Thoracic aorta (tissue), 2 donors: ENCODE measurements at places on chromosomes 5 and 9. TPM values are rescaled to one million over a fixed set of nuclear protein-coding genes. Genes with fewer than 3 reads are reported as not detected.
A peak's percentile ranks its signal among the peaks of the same experiment; 100 is the strongest.

DNA sequence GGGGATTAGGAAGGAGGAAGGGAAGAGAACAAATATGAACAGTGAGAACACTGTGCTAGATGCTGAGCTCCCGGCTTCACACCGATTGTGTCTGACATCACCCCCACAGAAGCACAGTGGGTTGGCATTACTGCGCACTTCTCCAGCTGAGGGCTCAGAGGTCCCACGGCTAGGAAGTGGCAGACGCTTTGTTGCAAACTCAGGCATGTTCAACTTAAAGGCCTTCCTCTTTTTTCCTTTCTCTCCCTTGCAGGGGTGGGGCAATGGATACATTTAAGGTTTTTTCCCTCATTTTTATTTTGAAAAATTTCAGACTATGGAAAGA, 15.5 kb upstream of the SHB start:
- H3K27ac ChIP-seq: no peak overlapping the region
- no peaks in the 10 kb centered on the region for H3K27me3 ChIP-seq
- H3K4me3 ChIP-seq: no peak overlapping the region
- peaks cover 27% of the 10 kb centered on the region for H3K4me1 ChIP-seq
- no peaks in the 10 kb centered on the region for H3K36me3 ChIP-seq

DNA sequence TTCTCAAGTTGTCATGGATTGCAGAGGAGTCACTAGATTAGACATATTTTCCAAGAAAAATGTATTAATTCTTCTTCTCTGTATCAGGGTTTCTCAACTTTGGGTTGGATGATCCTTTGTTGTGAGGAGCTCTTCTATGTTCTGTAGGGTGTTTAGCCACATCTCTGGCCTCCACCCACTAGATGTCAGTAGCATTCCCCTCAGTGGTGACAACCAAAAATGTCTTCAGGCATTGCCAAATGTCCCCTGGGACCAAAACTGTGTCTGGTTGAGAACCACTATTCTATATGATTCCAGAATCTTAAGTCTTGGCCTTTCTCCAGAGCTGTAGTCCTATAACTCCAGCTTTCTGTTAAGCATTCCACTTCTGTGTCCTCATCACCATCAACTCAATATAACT, 220.9 kb downstream of the KIAA0825 start:
- H3K4me1 ChIP-seq: no peaks in the 10 kb centered on the region
- H3K4me3 ChIP-seq: no peak overlapping the region
- DNase-seq: no peak
- H3K36me3 ChIP-seq: no peaks in the 10 kb centered on the region

DNA sequence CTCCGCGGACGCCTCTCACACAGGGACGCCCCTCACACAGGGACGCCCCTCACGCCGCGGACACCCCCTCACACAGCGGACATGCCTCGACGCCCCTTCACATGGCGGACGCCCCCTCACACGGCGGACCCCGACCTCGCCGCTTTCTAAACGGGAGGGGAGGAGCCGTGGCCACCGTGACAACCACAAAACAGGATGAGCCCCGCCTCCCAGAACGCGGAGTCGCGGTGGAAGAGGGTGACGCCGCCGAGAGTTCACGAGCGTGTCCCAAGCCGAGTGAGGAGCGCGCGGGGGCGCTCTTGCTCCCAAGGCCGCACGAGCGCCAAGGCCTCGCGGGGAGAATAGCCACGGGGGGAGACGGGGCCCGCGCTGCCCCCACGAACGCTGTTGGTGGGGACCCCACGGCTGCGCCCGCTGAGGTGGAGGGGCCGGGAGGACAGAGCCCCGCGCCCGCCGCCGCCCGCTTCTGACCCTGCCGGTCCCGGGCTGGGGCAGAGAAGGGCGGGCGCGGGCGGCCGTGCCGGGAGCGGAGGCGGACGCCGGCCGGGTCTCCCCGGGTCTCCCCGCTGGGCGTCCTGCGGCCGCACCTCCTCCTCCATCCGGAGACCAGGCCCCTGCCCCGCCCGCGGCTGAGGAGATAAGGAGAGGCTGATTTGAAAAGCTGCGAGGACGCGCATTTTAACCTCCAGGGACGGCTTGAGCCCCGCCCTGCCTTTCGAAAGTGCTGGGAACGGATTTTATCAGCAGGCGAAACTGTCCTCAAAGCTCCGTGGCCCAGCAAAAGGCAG, 3.9 kb upstream of the NKD2 start:
- DNase-seq: peak; percentile 10
- peaks cover 6% of the 10 kb centered on the region for H3K4me1 ChIP-seq
- no peaks in the 10 kb centered on the region for H3K36me3 ChIP-seq
- peaks cover 4% of the 10 kb centered on the region for H3K27me3 ChIP-seq
- no peak overlapping the region for H3K27ac ChIP-seq
- peak overlapping the region; percentile 73 for H3K4me3 ChIP-seq

GRCh38 chr5:41877408-41877807, 7.2 kb upstream of the OXCT1 start:
- no peaks in the 10 kb centered on the region for H3K4me1 ChIP-seq
- no peak for DNase-seq
- no peak overlapping the region for H3K4me3 ChIP-seq
- no peak overlapping the region for H3K27ac ChIP-seq
- no peaks in the 10 kb centered on the region for H3K36me3 ChIP-seq
- no peaks in the 10 kb centered on the region for H3K27me3 ChIP-seq

DNA sequence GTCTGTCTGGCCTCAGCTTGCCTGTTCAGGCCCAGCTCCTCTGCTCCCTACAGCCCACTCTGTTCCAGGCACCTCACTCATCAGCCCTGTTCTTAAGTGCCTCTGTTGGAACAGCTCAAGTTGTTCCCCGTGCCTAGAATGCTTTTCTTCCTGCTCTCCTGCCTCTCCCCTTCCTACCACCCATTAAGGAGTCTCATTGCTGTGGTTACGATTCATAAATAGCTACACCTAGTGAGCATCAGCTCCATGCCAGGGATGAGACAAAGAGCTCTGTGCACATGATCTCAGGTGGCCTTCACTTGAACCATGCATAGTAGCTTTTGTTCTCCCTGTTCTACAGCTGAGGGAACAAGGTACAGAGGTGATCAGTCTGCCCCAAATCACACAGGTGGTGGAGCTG, 54.3 kb downstream of the PSD2 start:
- H3K4me3 ChIP-seq: no peak overlapping the region
- no peaks in the 10 kb centered on the region for H3K4me1 ChIP-seq
- no peaks in the 10 kb centered on the region for H3K27me3 ChIP-seq
- H3K36me3 ChIP-seq: no peaks in the 10 kb centered on the region

GRCh38 chr9:137924169-137924568, 46.6 kb downstream of the CACNA1B start:
- H3K27me3 ChIP-seq: no peaks in the 10 kb centered on the region
- H3K4me1 ChIP-seq: no peaks in the 10 kb centered on the region
- DNase-seq: no peak
- no peak overlapping the region for H3K4me3 ChIP-seq

DNA sequence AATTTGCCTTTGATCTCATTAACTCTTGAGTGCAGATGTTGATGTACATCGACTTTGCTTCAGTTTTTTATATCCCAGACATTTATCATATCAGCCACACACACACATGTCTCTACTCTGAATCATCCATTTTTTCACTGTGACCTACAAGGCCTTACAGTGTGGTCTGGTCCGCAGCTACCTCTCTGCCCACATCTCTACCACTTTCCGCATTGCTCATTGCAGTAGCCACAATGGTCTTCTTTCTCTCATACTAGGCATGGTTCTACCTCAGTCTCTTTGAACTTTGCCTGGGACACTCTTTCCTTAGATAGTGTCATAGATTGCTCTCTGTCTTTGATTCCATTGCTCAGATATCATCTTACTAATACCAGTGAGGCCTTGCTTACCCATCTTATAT, 87.9 kb upstream of the FSD1L start:
- no peaks in the 10 kb centered on the region for H3K4me1 ChIP-seq
- H3K27me3 ChIP-seq: no peaks in the 10 kb centered on the region
- no peaks in the 10 kb centered on the region for H3K36me3 ChIP-seq
- no peak overlapping the region for H3K27ac ChIP-seq

- H3K36me3 ChIP-seq: peaks cover 84% of the 10 kb centered on the region
- DNase-seq: no peak
- H3K27me3 ChIP-seq: no peaks in the 10 kb centered on the region
Measured at GRCh38 chr9:134748591-134748990, 107.0 kb downstream of the COL5A1 start.

- no peaks in the 10 kb centered on the region for H3K27me3 ChIP-seq
- peak overlapping the region; percentile 99 for H3K4me3 ChIP-seq
- H3K27ac ChIP-seq: peak overlapping the region; percentile 100
- no peaks in the 10 kb centered on the region for H3K36me3 ChIP-seq
- peak; percentile 45 for DNase-seq
- H3K4me1 ChIP-seq: peaks cover 41% of the 10 kb centered on the region
Measured at GRCh38 chr5:131795879-131796792, 681 bp downstream of the FNIP1 start.

DNA sequence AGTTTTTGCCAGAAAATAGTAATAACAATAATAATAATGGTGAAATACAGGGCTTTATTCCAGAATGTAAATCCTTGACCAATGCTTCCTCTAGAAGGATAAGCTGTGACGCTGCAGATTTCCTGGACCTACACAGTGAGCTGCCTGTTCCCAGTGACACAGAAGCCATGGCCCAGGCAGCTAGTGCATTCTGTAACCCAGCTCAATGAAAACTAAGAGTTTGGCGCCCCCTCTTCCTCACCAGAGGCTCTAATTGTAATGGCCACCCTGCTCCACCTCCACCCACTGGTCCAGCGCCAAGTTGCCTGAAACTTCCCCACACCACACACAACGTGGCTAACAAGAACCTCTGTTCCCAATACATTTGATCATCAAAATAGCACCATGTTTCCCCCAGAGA, 248.1 kb downstream of the CETN3 start:
- H3K4me3 ChIP-seq: no peak overlapping the region
- H3K27me3 ChIP-seq: no peaks in the 10 kb centered on the region
- no peaks in the 10 kb centered on the region for H3K4me1 ChIP-seq

GRCh38 chr5:118491351-118491750, 497.0 kb downstream of the DTWD2 start:
- H3K36me3 ChIP-seq: no peaks in the 10 kb centered on the region
- H3K4me3 ChIP-seq: no peak overlapping the region
- H3K4me1 ChIP-seq: no peaks in the 10 kb centered on the region

The ADAMTS12 gene
- 7.3 TPM for total RNA-seq

The PCDHA4 gene
- total RNA-seq: 0.81 TPM

The ANKRD20A1 gene
- not detected for total RNA-seq
